Stimulated activated CD4-positive, alpha-beta T cell treated with anti-CD3 and anti-CD28 coated beads, TNF-alpha, amount 100 ng/mL, for 4 hours (primary cell): ENCODE measurements at places on chromosomes 12 and 14.

DNA sequence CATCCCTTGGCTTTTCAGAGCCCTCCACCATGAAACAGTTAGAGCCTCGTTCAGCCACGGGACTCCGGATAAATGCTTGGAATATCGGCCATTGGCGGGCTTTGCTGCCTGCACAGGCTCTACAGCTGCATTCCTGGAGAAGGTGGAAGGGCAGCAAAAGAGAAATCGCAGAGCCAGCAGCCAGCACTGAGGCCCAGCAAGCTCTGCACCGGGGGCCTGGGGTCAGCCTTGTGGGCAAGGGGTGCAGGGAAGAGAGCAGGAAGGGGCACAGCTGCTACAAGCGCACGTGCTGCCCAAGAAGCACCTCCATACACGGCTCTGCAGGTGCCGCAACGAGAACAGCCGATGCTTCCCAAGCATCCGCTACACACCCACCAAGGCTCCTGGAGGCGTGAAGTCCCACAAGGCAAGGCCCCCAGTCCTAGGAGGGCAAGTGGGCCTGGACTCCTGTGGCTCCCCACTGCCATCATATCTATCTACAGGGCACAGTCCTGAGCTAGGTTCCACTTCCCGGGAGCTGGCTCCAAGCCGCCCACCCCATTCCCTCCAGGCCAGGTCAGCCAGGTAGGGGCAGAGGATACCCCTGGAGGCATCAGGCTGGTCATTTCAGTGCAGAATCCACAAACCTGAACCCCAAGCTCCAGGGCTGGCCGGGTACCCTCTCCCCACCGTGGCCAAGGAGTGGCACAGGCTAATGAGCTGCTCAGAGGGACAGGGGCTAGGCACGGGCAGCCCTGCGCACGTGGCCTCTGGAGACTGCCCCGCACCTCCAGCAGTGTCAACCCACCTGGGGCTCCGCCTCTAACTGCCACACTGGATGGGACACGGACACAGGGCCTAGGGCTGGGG lies 40.2 kb downstream of the CCNK start:
- no peak for DNase-seq

DNA sequence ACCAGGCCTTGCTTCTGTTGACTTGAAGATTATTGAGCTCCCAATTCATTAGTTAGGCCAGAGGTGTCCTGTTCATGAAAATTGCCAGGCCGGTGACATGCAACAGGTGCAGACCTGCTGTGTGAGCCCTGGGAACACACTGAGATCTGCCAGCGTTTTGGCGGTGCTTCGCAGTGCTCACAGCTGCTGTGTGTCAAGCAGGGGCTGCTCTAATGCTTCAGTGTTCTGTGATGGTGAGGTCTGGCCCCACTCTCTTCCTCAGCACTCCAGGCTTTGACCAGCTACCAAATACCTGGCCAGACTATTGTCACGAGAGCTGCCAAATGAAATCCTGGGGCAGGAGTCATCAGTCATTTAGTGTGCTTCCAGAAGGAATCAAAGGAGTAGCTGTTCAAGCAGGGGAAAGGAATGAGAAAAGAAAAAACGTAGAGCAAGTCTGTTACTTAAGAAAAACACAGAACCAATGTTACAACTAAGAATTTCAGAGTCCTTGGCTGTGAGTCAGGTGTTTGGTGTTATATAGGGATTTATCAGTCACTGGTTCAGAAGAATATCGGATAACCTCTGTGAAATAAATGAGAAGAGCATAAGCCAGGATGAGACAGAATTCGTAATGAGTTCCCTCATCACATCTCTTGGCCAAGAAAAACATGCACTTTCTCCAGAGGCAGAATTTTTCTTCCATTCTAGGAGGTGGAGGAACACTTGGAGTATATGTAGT lies 150.8 kb downstream of the FBXL14 start:
- DNase-seq: no peak

DNA sequence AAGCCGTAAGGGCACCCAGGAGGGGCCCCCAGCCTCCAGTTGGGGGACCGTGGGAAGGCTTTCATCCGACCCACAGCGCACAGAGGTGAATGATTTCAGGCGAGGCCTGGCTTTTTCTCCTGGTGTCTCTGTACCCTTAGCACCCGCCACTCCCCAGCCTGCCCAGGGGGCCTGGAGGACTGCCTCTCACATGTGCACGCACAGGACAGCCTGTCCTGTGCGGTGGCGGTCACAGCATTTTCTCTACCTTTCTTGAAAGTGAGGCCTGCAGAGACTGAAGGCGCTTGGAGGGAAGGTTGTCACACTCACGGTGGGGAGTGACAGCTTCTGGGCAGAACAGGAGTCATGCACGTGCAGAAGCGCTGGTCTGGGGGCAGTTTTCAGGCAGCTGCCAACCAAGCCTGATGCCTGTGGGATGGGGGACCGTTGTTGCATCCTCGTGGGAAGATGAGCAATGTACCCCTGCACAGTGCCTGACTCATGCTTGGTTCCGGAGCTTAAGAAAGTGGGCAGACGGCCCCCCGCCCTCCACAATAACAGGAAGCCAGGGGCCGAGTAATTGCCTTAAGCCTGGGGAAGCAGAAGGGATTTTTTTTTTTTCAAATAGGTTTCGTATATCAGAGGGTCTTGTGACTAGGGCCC lies 148.1 kb downstream of the TSPAN9 start:
- DNase-seq: no peak

DNA sequence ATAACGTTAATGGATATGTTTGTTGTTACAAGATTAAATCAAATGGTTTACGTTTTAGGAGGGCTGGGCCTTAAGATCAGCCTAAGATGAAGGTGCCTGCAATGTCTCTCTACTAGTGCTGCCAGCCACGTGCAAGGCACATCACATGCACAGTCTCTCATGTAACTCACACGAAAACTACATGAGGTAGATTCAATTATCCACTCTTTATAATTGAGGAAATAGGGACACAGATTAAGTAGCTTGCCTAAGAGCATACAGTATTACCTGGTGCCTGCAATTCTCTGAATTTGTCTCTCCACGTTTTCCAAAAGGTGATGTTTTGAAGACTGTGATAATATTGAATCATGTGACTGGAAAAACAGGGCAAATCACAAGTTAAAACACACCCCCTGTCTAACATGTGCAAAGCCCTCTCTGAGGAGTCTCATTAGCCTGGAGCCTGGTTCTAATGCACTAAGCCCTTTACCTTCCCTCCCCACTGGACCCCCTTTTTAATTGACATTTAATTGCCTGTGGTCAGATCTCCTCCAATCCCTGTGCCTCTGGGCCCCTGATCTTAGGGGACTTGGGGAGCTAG lies 14.6 kb upstream of the ATP2A2 start:
- DNase-seq: no peak

DNA sequence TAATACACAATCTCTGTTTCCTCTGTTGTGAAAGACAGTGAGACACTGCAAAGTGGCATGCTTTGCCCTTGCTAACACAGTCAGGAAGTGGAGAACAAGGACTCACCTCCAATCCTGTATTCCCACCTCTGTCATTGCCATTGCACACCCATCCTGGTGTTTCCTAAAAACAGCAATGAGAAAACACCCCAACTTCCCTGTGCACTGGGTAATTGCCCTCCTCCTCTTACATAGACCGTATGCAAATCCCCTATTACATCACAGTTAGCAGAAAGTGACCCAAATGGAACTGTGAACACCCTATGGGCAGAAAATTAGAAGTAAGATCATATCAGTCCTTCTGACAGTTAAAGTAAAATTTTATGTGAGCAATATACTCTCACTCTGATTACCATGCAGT lies 355.5 kb downstream of the BCL11B start:
- DNase-seq: no peak

GRCh38 chr12:96751626-96752025 lies 155.4 kb upstream of the NEDD1 start:
- no peak for DNase-seq

- no peak for DNase-seq
Measured at GRCh38 chr12:50839042-50839441, 3.7 kb upstream of the TMPRSS12 start.

DNA sequence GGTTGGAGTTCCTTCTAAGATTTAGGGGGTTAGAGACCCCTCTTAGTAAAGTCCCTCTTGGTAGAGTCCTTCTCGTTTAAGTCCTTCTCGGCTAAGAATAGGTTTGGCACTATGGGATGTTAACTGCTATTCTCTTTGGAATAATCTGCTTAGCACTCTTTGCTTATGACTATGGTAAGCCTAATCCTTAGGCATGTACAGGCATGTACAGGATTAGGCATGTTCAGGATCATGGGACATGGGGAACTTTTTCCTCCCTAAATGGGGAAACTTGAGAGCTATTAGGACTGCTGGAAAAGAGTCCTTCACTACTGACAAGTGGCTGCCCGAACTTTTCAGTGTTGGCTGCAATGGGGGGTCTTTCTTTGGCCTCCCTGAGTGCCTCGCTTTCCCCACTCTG lies 193.3 kb downstream of the TMEM117 start:
- no peak for DNase-seq

DNA sequence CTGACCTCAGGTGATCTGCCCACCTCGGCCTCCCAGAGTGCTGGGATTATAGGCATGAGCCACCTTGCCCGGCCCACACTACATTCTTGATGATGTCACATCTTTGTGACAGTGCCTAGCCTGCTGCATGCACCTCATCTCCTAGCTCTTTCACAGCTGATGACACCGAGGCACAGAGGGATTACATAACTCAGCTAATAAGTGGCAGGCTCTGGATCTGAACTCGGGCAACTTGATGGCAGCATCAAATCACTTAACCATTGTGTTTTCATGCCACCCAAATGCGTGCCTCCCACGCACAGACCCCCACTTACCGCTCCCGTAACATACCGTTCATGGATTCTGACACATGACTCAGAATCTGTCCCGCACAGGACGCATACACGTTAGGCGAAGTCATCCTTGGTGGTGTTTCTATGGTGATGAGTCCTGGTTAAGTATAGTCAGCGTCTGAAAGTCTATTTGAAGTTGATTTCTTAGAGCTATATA lies 7.4 kb downstream of the TMEM120B start:
- DNase-seq: no peak

GRCh38 chr14:50347521-50347920 lies 35.4 kb downstream of the DMAC2L start:
- no peak for DNase-seq

- no peak for DNase-seq
Measured at GRCh38 chr12:54139019-54139418, 49.8 kb downstream of the SMUG1 start.

GRCh38 chr14:76050797-76051392 lies 65.3 kb downstream of the IFT43 start:
- DNase-seq: peak; percentile 38

- DNase-seq: no peak
Measured at GRCh38 chr12:128820723-128821432, 2.9 kb downstream of the SLC15A4 start.

DNA sequence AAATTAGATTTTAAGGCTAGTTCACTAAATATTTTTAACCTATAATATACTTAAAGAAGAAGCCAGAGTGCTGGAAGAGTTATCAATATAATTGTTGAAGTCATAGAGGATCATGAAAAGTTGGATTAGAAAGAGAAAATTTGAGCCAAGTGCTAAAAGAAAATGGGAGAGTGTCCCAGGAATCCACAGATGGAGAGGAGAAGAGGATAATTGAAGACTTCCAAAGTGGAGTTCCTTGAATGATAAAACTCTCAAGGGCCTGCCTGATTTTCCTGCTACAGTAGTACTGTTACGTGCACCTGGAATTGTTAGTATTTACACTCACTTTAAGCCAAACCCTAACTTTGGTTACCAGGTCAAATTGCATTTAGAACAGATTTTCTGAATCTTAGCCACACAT lies 113.2 kb downstream of the MSRB3 start:
- DNase-seq: no peak

DNA sequence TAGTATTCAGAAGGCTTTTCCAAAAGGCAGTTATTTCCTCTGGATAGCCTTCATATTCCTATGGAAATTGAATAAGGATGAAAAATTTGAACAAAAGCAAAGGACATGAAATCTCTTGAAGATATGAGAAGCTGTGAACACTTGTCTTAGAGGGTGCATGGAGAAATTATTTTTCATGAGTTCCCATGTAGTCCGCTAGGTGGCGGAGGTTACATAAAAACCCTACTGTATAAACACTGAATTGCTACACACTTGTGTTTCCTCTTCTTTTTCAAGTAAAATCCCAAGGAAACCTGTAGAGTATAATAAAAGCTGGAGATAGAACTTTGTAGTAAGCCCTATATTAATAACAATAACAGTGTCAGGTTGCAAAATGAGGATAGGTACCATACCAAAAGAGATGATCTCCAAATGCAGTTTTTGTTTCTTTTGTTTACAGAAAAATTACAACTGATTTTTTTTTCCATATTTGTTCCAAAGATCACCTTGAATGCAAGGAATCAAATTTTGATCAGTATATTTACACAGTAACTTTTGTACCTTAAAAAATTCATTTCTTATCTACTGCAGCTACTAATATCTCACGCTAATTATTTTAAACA lies 37.8 kb upstream of the OR4E1 start:
- no peak for DNase-seq

GRCh38 chr12:118650586-118650960 lies 274.2 kb downstream of the SUDS3 start:
- DNase-seq: no peak

- no peak for DNase-seq
Measured at GRCh38 chr12:96233939-96234461, 39.8 kb downstream of the ELK3 start.

GRCh38 chr12:132560614-132561426 lies 49.6 kb downstream of the LRCOL1 start:
- DNase-seq: peak; percentile 78

DNA sequence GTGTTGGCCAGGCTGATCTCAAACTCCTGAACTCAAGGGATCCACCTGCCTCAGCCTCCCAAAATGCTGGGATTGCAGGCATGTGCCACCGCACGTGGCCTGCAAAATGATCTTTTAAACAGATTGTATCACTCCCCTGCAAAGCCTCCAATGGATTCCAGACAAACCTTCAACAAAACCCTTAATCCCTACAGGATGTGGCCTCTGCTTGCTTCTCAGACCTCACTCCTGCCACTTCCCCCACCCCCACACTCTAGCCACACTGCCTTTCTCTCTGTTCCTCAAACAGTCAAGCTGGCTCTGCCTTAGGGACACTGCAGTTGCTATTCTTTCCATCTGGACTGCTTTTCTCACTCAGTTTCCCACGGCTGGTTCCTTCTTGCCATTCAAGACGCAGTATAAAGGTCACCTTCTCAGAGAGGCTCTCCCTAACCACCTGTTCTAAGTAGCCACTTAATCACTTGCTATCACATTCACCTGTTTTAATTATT lies 47.3 kb upstream of the TMED10 start:
- DNase-seq: no peak

GRCh38 chr14:69077841-69078240 lies 75.1 kb downstream of the DCAF5 start:
- DNase-seq: no peak

DNA sequence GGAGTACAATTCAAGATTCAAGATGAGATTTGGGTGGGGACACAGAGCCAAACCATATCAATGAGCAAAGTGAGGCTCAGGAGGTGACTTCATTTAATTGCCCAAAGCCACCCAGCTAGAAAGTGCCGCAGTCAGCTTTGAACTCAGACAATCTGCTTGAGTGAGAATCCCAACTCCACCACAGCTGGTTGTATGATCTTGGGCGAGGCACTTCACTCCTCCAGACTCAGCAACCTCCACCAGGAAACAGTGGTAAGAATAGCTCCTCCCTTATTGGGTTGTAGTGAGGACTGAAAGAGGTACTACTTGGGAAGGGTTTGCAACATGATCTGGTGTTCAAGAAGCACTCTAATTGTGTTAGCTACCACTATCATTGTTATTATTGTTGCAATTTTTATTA lies 129.2 kb upstream of the RFLNA start:
- DNase-seq: no peak
